HS-27A (cell line): ENCODE measurements at places on chromosomes 3 and 15.

- no peak for DNase-seq
These were observed 66.6 kb downstream of the KCNMB2 start for GRCh38 chr3:178602856-178603255.

GRCh38 chr3:193895409-193895808 lies 240.5 kb upstream of the HES1 start:
- DNase-seq = no peak

- no peak for DNase-seq
These were observed 2.3 kb downstream of the SEMA3G start for GRCh38 chr3:52442409-52443267.

- DNase-seq = no peak
These were observed 140.4 kb upstream of the DPH6 start for GRCh38 chr15:35686347-35686746.

GRCh38 chr3:141412936-141413354 lies 44.6 kb downstream of the ZBTB38 start:
- DNase-seq = no peak

DNA sequence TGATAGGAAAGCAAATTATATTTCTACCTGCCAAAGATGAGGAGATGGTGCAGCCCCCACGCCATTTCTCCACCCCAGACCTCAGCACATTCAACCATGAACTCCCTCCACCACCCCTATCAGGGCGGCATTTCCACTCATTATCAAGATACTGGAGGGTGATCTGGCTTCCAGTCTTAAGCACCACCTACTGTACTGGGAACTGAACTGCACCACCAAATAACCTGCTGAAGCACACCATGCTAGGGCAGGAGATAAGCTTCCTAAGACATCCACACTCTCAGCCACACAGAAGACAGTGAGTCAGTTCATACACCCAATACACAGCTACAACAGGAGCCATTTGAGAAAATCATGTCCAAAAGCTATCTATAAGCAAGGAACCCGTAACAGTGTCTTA lies 98.8 kb downstream of the FGF7 start:
- no peak for DNase-seq

DNA sequence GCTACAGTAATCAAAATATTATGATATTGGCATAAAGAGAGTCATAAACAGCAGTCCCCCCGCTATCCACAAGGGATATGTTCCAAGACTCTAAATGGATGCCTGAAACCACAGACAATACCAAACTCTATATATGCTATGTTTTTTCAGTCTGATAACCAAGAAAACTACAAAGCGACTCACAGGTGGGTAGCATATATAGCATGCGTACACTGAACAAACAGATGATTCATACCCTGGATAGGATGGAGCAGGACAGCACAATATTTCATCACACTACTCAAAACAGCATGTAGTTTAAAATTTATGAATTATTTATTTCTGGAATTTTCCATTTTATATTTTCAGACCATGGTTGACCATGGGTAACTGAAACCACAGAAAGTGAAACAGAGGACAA lies 87.0 kb upstream of the PPP2R3A start:
- no peak for DNase-seq

- DNase-seq = no peak
These were observed 141.0 kb downstream of the MYLK start for GRCh38 chr3:123743121-123743520.

- no peak for DNase-seq
These were observed 67.8 kb upstream of the ICE2 start for GRCh38 chr15:60546744-60547143.

DNA sequence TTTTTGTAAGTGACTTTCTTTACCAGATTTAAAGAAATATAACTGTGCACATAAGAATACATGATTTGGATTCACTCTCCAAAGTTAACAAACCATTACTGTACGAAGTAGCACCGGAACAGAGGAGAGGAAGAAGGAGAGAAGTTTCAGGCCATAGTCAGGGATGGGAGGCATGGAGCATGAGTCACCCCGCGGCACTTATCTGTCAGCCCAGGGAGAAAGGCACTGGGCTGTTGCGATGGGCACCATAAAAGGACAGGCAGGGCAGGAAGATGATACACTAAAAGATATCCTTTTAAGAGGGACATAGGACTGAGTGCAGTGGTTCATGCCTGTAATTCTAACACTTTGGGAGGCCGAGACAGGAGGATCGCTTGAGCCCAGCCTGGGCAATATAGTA lies 37.0 kb downstream of the TTC23 start:
- DNase-seq = no peak

DNA sequence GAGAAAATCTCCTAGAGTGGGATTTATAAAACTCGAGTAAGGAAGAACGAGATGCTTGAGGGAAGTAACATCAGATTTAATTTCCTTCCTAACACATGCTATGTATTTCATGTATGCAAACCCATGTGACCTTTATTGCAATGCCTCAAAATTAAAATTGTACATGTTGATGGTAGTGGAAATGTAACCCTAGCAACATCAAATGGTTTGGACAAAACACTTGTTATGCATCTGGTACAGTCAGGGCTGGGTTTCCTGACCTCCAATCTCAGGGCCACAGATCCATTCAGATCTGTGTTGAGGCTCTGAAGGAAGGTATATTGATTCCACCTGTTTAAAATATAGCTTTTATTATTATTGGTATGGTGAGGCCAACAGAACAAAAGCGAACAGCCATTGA lies 246.0 kb downstream of the WNT5A start:
- DNase-seq = no peak

- no peak for DNase-seq
These were observed 39.7 kb downstream of the BCHE start for GRCh38 chr3:165797551-165797950.

DNA sequence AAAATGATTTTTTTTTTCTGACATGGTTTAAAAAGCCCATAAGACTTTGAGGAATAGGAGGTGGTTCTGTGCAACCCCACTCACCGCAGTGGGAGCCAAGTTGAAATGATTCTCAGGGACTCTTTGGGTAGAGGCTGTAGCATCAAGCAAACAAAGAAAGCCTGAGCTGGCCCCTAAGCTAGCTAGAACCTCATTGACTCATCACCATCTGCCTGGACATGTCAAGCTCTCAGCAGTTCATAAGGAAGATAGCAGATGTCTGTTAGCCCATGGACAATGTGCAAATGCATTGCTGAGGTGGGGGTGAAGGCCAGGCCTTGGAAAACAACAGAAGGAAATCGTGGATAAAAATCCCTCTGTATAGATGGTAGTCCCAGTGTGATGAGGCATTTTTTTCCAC lies 234.8 kb downstream of the NR2F2 start:
- no peak for DNase-seq

DNA sequence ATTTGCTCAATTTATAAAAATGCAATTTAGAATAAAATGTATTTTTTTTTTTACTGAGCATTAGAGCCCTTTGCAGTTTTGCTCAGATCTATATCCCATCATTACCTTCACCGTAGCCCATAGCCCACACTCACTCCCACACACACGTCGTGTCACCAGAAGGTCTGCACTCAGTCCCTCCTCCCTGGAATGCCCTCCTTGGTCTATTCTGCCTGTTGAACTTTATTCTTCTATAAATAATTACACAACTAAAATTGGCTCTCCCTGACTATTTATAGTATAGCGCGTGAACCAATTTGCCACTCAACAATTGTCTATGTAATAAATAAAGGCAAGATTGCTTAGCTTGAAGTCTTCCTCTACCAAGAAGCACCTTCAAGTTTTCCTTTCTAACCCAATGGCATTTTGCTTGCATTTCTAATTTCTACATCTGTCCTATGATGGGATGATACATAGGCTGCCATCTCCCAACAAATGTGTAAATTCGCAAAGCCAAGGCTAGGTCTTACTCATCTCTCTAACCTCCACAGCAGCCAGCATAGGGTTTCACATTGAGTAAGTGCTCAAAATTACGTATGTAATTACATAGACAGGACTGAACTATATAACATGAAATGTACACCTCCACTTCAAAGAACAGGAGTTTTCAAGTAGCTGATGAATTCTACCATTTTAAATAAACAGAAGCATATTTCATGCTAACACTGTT lies 172.0 kb upstream of the HES1 start:
- no peak for DNase-seq

- DNase-seq = no peak
These were observed 49.0 kb downstream of the CD200 start for GRCh38 chr3:112381673-112382542.

GRCh38 chr3:188309437-188310269 lies 155.7 kb downstream of the LPP start:
- no peak for DNase-seq

GRCh38 chr3:128395500-128396162 lies 71.1 kb downstream of the DNAJB8 start:
- no peak for DNase-seq

GRCh38 chr3:64327100-64327804 lies 102.0 kb upstream of the PRICKLE2 start:
- DNase-seq = no peak

- DNase-seq = no peak
These were observed 107.8 kb downstream of the LIPC start for GRCh38 chr15:58539548-58539947.

GRCh38 chr3:45008117-45008516 lies 18.0 kb upstream of the CLEC3B start:
- DNase-seq = no peak

DNA sequence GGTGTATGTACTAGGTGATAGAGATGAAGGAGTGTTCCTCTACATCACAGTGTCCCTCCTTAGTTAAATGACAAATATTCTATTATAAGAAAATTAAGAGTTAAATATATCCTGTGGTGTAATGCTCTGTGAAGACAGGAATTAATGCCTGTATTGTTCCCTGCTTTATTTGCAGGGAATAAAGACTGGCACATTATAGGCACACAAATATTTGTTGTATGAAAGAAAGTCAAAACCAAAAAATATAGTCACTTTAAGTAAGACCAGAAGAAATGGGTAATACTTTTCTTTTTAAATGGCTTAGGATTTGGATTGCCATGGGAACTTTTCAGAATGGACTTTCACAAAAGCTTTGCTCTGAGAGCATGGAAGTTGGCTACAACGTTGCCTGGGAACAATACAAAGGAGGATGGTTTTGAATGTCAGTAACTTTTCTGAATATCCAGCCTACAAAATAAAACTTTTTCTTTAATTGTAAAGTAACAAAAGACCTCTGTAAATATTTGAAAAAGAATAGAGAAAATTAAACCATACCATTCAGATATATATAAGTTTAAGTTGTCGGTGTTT lies 158.0 kb upstream of the P2RY1 start:
- no peak for DNase-seq

- DNase-seq = no peak
These were observed 36.0 kb upstream of the ZNF445 start for GRCh38 chr3:44513513-44513912.

GRCh38 chr3:43181202-43181821 lies 75.4 kb upstream of the POMGNT2 start:
- no peak for DNase-seq

GRCh38 chr3:129461461-129462146 lies 21.6 kb downstream of the IFT122 start:
- DNase-seq = no peak

- DNase-seq = no peak
These were observed 263.8 kb downstream of the TBC1D5 start for GRCh38 chr3:17478673-17479072.

GRCh38 chr3:39024497-39024896 lies 27.2 kb downstream of the SCN11A start:
- no peak for DNase-seq

GRCh38 chr15:67411486-67411885 lies 109.4 kb upstream of the C15orf61 start:
- DNase-seq = no peak

GRCh38 chr15:41215708-41216107 lies 14.8 kb downstream of the EXD1 start:
- no peak for DNase-seq

DNA sequence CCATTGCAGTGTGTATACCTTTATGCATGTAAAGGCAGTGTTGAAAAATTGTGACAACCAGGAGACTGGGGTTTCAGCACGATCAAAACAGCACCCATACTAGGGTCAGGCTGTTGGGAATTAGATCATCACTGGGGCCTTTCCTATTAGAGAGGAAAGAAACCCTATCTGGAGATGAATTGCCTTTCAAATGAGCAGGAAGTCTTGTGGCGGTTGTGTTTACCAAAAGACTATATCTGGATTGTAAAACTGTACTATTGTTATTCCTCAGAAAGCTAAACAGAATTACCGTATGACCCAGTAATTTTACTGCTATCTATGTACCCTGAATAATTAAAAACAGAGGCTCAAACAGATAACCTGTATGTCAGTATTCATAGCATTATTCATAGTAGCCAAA lies 10.1 kb downstream of the UBE2E1 start:
- no peak for DNase-seq

GRCh38 chr3:183279371-183279770 lies 26.3 kb downstream of the B3GNT5 start:
- no peak for DNase-seq

DNA sequence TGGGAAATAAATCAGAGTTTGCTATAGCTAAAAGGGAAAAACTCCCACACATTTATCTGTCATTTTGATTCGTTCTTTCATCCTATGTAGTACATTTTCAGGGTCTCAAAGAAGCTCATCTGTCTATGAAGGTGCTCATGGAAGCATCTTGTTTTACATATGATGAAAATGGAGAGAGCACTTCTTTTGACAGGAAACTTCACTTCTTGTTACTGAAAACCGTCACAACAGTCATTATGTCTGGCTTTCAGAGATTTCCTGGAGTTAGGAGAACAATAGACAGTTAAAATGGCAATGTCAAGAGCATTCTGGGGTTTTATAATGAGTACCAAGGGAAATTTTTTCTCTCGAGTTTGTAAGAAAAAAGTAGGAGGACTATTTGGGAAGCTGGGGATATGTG lies 83.3 kb downstream of the TMEM108 start:
- DNase-seq = no peak

DNA sequence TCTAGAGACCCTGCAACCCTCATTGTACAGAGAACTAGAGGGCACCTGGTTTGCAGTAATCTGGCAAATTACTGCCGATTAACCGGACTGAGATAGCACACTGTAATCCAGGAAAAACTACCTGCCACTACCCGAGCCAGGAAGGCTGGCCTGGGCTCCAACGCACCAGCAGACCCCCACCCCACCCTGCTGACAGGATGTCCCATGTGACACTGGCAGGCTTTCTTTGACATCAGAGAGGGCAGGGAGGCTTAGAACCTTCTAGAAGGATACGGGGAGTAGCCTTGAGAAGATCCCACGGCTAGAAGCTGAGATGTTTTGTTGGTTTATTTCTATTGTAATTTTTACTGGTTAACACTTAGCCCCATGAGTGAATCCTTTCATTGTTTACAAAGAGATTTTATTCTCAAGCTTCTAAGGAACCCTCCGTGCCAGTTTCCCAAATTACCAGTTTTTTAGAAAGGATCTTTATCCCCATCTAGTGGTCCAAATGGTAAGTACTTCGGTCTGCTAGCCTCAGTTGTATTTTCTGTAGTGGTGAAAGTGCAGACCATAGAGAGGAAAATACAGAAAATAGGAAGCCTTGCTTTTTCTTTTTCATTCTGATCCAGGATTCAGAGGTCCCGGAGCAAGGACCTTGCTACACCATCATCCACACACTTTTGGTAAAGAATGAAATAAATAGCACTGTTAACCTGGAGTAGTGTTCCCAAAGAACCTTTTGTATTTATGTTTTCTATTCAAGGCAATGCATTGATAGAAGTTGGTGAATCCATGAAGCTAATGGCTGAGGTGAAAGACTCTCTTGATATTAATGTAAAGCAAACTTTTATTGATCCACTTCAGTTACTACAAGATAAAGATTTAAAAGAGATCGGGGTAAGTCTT lies 81.9 kb upstream of the ADAMTSL3 start:
- DNase-seq = no peak
